ENCODE measurements at places on chromosomes 2 and 18.
A peak's percentile ranks its signal among the peaks of the same experiment; 100 is the strongest.

DNA sequence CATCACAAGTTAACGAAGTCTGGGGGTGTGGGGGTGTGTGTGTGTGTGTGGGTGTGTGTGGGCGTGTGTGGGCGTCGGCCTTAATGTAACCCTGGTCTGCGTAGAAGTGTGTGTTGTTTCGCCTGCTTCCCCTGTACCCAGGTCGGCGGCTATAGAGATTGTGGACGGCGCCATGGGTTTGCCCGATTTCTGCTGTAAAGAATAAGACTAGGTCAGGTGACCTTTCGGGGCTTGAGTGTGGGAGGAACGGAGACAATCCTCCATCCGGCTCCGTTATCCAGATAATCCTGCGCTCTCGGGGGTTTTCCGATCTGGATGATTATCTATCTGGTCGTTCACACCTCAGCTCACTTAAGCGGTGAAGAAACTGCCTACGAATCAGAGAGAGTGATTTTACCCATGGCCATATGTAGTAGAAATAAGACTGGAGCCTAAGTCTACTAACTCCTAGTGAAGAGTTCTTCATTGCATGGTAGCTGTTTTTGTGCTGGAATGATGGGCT, 543 bp downstream of the HADHB start:
- H3K4me3 ChIP-seq: peak overlapping the region; percentile 88
- peaks cover 18% of the 10 kb centered on the region for H3K4me1 ChIP-seq
- no peak for DNase-seq
- no peaks in the 10 kb centered on the region for H3K27me3 ChIP-seq

DNA sequence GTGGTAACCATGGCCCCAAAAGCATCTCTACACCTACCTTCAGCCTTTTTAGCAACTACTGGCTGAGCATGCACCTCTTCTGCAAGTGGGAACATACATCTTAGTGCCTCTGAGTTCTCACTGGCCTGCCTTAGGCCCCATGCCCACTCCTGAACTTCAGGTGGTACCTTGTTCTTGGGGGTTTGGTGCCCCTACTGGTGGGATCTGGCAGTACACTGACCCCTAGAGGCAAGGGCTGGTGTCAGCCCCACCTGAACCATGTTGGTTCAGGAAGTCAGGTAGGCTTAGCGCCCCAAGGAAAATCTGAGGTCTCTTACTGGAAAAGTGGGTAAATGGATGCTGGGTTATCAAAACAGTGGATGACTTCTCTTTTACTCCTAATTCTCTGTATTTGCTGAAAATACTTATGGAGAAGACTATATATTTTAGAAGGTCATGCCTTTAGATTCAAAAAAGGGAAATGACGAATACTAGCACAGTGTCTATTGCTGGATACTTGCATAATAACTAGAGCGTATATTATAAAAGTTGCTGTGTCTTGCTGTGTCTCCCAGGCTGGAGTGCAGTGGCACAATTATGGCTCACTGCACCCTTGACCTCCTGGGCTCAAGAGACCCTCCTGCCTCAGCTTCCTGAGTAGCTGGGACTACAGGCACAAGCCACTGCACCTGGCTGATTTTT, 84.6 kb downstream of the RAB31 start:
- H3K4me3 ChIP-seq: no peak overlapping the region
- no peaks in the 10 kb centered on the region for H3K4me1 ChIP-seq
- H3K36me3 ChIP-seq: no peaks in the 10 kb centered on the region
- no peak for DNase-seq

- no peaks in the 10 kb centered on the region for H3K4me1 ChIP-seq
- H3K36me3 ChIP-seq: peaks cover 27% of the 10 kb centered on the region
- no peak for DNase-seq
- H3K27me3 ChIP-seq: no peaks in the 10 kb centered on the region
- H3K4me3 ChIP-seq: no peak overlapping the region
These were observed 13.3 kb downstream of the BCL2L11 start for GRCh38 chr2:111134055-111134454.

- H3K4me3 ChIP-seq: no peak overlapping the region
- no peaks in the 10 kb centered on the region for H3K27me3 ChIP-seq
- H3K4me1 ChIP-seq: peaks cover 42% of the 10 kb centered on the region
- peak; percentile 30 for DNase-seq
- H3K36me3 ChIP-seq: no peaks in the 10 kb centered on the region
These were observed 15.7 kb downstream of the CRIM1 start for GRCh38 chr2:36371070-36371874.

GRCh38 chr18:50836521-50836957, 16.7 kb upstream of the MRO start:
- H3K4me3 ChIP-seq: no peak overlapping the region
- DNase-seq: no peak
- H3K27me3 ChIP-seq: no peaks in the 10 kb centered on the region

- no peak overlapping the region for H3K4me3 ChIP-seq
- H3K27ac ChIP-seq: no peak overlapping the region
- no peaks in the 10 kb centered on the region for H3K27me3 ChIP-seq
- H3K4me1 ChIP-seq: no peaks in the 10 kb centered on the region
These were observed 294.5 kb downstream of the CNTNAP5 start for GRCh38 chr2:124319577-124319976.

GRCh38 chr2:11031876-11032275, 120.1 kb downstream of the KCNF1 start:
- H3K27me3 ChIP-seq: no peaks in the 10 kb centered on the region
- no peaks in the 10 kb centered on the region for H3K4me1 ChIP-seq
- no peak overlapping the region for H3K27ac ChIP-seq
- no peak for DNase-seq
- no peaks in the 10 kb centered on the region for H3K36me3 ChIP-seq
- no peak overlapping the region for H3K4me3 ChIP-seq

DNA sequence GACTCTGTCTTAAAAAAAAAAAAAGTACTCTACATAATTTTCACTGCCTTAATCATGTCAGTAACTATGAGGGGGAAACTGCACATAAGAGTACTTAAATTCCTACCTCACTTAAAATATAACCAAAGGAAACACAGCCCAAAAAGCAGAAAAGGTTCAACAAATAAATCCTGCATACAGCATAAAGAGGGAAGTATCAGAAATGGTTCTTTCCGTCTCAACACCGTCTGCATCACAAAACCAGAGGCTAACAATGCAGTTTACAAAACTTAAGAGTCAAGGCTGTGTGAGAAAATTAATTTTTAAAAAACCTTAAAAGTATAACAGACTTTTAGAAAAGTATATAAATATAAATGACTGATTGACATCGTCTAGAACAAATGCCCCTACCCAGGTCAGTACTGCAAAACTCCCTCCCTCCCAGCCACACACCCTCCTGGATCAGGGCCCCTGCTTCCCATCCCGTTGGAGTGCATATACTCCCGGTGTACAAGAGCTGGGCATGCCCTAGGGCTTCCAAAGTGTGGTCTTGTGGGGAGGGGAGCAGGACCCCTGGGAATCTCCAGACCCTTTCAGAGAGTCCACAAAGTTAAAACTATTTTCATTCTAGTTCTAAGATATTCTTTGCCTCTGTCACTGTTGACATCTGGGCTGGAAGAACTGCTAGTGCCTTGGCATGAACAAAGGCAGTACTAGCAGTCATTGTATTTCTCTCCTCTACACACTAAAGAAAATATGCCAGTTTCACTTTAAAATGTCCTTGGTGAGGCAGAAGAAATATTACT, 67.0 kb upstream of the SERTAD2 start:
- no peak overlapping the region for H3K27ac ChIP-seq
- H3K27me3 ChIP-seq: no peaks in the 10 kb centered on the region
- H3K36me3 ChIP-seq: no peaks in the 10 kb centered on the region
- H3K4me1 ChIP-seq: peaks cover 4% of the 10 kb centered on the region
- DNase-seq: no peak
- H3K4me3 ChIP-seq: no peak overlapping the region

DNA sequence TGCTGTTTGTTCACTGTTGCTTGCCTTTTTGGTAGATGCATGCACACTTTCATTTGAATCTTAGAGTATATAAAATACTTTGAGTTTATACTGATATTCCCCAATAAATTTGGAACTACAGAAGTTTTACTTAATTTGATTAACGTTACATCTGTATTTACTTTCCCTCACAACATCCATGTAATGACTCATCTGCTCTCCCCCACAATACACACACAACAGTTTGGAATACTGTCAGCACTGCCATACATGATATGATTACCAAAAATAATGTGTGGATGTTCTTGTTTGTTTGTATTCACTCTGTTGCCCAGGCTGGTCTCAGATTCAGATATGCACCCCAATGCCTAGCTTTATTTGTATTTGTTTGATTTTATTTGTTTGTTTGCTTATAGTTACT, 144.2 kb downstream of the WDR7 start:
- DNase-seq: no peak
- no peaks in the 10 kb centered on the region for H3K4me1 ChIP-seq
- no peak overlapping the region for H3K4me3 ChIP-seq
- no peaks in the 10 kb centered on the region for H3K36me3 ChIP-seq

DNA sequence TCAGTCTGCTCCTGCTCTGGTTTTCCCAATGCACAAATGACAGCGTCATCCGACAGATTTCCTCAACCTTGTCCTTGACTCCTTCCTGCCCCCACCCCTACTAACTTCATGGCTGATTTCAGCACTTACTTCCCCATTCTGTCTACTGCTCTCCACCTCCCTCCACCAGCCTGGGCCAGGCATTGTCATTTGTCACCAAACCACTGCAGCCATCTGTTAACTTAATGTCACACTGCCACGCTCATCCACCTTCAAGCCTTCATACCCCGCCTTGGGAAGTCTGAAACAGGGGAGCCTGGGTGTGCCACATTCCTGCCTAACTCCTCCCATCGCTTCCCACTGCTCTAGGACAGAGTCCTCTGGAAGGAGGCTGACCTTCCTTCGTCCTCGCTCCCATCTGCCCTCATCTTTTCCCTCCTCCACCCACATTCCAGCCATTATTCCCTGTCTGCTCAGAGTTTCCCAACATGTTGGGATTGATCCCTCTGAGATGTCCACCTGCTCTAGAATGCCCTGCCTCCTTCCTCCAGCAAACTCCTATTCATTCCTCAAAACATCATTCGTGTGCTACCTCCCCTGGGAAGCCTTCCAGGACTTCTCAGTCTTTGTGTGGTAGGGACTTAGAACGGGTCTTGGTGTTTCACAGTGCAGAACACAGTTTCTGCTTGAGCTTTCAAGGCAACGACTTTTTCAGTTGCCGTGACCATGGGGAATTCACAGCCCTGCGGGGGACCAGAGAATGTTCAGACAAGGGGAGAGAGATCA, 42.2 kb upstream of the SMAD7 start:
- peak overlapping the region; percentile 33 for H3K27ac ChIP-seq
- DNase-seq: peak; percentile 88
- no peak overlapping the region for H3K4me3 ChIP-seq
- H3K27me3 ChIP-seq: no peaks in the 10 kb centered on the region
- peaks cover 55% of the 10 kb centered on the region for H3K4me1 ChIP-seq

DNA sequence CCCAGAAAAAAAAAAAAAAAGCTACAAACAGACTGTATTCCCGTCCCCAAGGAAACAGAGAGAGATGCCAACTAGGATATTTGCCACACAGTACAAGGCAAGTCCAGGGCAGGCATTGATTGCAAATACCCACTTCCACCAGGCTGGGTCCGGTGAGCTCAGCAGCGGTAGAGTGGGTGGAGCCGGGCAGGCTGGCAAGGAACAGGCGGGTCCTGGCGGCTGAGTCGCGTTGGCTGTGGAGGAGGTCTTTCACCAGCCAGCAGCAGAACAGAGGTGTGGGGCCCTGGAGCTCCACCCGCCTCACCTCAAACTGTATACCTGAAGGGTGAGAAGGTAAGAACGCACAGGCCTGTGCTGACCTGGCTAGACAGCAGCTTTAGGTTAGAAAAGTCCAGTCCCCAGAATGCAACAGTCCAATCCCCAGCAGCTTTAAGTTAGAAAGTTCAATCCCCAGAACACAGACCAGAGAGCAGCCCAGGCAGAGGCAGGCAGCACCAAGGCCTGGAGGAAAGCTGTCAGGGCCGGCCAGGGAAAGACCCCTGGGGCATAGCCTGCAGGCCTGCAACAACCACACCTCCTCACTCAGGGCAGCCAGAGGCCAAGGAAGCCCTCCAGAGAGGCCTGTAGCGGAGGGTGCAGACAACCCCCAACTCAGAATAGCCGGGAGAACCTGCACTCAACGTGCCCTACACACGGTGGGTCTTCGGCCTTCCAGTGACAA, 21.9 kb upstream of the MTERF4 start:
- no peak overlapping the region for H3K27ac ChIP-seq
- H3K4me3 ChIP-seq: no peak overlapping the region
- H3K4me1 ChIP-seq: no peaks in the 10 kb centered on the region
- DNase-seq: no peak

DNA sequence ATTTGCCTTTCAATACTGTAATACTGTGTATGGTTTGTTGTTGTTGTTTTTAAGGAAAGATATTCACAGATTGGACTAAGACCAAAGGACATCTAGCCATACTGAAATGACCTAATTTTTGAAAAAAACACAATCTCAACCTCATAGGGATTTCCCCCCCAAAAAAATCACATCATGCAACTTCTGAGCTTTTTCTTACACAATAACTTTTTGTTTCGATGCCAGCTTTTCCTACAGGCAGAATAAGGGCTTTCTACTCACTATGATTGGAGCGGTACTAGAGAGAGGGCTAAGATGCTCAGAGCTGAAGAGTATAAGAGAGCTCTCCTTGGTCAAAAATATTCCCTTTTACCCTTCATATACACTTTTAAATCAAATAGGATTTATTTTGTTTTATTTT, 32.4 kb upstream of the SLC3A1 start:
- no peaks in the 10 kb centered on the region for H3K36me3 ChIP-seq
- no peak overlapping the region for H3K4me3 ChIP-seq
- no peak overlapping the region for H3K27ac ChIP-seq
- H3K27me3 ChIP-seq: no peaks in the 10 kb centered on the region

DNA sequence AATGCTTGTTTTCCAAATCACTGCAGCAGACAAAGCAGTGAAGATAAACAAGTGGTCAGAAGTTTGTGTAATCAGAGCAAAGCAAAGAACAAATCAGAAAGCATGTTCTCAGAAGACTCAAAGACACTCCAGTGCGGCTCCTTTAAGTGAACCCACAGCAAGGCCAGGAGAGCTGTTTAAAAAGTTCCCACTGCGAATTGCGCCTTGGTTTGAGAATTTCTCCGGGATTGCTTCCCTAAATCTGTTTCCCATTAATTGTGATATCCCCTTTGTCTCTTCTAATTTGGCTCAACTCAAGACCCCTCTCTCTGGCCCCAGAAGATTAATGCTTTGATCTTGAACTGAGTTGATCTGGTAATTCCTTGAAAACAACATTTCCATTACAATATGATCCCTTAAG, 122.4 kb upstream of the BCL2L11 start:
- peaks cover 5% of the 10 kb centered on the region for H3K4me1 ChIP-seq
- no peak for DNase-seq
- H3K36me3 ChIP-seq: no peaks in the 10 kb centered on the region
- H3K27me3 ChIP-seq: peaks cover 2% of the 10 kb centered on the region

GRCh38 chr18:3048121-3048520, 35.2 kb upstream of the LPIN2 start:
- no peaks in the 10 kb centered on the region for H3K36me3 ChIP-seq
- H3K27me3 ChIP-seq: no peaks in the 10 kb centered on the region
- H3K27ac ChIP-seq: no peak overlapping the region
- DNase-seq: no peak
- H3K4me1 ChIP-seq: peaks cover 46% of the 10 kb centered on the region

GRCh38 chr18:28432339-28432738, 255.4 kb upstream of the CDH2 start:
- no peak overlapping the region for H3K27ac ChIP-seq
- H3K36me3 ChIP-seq: no peaks in the 10 kb centered on the region
- no peaks in the 10 kb centered on the region for H3K27me3 ChIP-seq
- DNase-seq: no peak
- no peak overlapping the region for H3K4me3 ChIP-seq

GRCh38 chr2:199716807-199717586, 134.0 kb downstream of the FTCDNL1 start:
- H3K27me3 ChIP-seq: no peaks in the 10 kb centered on the region
- H3K36me3 ChIP-seq: no peaks in the 10 kb centered on the region
- peaks cover 4% of the 10 kb centered on the region for H3K4me1 ChIP-seq
